ENCODE measurements at places on chromosomes 3 and 15.

GRCh38 chr3:123935830-123936229, 25.2 kb downstream of the CCDC14 start:
- DNase-seq, result no peak

GRCh38 chr3:142237891-142238290, 12.5 kb upstream of the GK5 start:
- DNase-seq, result no peak

DNA sequence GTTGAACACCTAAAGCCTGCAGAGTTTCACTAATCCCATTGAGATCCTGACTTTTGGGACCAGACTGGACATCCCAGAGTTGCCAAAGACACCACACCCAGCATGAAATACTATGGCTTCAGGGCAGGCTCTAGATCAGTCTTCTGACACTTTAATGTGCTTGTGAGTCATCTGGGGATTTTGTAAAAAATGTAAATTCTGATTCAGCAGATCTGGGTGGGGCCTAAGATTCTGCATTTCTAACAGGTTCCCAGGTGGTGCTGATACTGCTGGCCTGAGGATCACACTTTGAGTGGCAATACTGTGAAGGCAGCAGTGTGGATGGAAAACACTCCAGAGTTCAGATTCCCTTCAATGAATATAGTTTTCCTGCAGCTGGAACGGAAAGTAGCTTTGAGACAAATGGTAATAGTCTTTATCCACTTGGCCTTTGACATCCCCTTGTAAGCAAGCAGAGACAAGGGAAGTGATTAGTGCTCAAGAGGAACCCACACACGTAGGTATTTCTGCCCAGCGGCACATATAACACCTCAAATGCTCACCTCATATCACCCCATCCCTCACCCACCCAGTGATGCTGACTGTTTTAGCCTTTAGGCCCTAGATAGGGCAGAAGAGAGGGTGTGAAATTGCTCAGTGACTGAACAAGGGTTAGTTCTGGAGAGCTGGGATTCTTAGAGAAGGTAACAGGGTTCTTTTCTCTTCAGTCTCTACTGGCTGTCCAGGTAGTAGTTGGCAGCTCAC, 51.5 kb upstream of the GSK3B start:
- peak; percentile 81 for DNase-seq

DNA sequence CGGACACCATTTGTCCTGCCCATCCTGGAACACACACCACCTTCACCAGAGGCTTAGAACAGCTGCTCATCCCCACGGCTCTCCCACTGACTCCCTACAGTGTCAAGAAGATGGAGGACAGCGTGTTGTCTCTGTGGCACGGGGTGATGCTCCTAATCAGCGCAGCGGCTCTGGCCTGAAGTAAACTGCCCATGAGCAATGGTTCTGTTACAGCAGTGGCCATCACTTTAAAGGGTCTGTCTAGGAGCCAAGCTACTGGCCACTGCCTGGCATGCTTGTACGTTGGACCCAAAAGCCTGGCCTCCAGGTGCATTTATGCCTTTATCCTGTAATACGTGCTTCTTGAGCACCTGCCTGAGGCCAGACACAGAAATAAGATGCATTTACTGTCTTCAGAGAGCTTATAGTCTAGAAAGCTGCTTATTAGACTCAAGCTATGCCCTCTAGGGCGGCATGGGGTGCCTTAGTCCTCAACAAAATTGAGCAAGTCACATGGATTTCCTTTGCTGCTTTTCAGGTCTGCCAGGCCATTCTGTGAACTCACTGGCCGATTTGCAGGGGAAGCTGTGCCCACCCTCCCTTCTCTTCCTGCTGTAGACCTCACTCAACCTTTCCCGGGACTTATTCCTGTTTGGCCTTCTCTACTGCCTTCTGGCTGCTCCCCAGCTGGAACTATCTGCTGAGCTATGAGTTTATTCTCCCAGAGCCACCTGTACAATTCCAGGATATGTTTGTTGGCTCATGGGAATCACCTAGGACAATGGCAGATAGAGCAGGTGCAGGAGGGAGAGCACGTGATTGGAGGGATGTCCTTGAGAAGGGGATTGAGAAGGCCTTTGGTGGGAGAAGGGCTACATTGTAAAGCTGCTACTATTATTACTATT, 51.9 kb downstream of the STARD5 start:
- no peak for DNase-seq

GRCh38 chr3:11367143-11367693, 95.0 kb downstream of the ATG7 start:
- peak; percentile 44 for DNase-seq

DNA sequence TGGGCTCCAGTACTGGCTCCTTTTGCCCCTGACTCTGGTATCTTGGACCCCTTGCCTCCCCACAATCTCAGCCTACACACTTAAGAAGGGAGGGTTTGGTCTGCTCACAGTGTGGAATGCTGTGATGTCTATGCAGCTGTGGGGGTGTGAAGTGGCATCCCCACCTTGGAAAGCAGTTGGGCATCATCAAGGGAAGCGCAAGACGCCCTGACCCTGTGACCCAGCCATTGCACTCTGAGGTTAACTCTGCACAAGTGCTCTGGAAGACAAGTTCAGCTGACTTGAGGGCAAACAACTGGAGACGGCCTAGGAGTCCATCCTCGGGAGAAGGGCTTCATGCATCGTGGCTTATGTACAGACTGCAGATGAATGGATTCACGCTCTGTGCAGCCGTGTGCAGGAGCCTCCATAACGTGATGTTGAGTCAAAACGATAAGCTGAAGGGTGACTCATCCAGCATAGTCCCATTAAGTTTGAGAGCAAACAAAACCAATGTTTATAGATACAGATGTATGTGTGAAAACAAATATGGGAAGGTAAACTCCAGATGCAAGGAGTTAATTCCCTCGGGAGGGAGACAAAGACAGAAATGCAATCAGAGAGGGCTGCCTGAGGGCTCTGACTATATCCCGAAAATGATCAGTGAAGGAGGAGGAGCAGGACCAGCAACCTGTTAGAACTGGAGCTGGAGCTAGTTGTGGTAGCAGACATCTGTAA, 86.8 kb downstream of the LSM3 start:
- DNase-seq, result no peak

DNA sequence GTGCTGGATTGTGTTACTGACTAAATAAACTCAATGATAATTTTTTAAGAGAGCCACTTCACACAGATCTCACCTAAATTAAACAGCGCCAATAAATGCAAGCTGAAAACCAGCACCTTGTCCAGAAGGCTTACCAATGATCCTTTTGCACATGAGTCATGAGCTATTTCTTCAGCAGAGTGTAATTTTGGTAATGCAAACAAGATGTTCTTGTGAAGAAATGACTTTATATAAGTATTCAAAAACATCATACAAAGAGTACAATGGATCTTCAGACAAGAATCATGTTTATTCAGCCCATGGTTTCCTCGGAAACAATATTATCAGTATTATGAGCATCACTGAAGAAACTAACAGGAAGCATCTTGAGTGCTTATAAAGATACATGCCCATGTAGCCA, 263.8 kb upstream of the UBE2E2 start:
- no peak for DNase-seq

DNA sequence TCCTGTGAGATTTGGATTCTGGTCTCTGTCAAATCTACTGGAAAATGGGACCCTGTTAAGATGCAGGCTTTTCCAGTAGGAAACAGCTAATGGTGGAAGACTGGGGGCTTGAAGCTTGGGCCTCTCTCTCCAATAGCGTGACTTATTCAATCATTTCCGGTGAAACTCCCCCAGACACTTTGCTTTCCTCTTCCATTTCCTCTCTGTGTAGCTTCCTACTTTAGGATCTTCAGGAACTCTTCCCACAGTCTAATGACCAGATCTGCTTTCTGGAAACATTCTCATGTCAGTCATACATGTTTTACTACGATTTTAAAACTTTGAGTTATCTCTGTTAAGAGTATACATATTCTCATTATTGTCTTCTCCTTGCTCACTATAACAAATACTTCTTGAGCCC, 28.0 kb upstream of the TPRG1 start:
- no peak for DNase-seq

GRCh38 chr15:77380033-77380432, 39.9 kb downstream of the PEAK1 start:
- no peak for DNase-seq

- DNase-seq, result no peak
These were observed 28.4 kb downstream of the SMAD6 start for GRCh38 chr15:66730168-66731021.

DNA sequence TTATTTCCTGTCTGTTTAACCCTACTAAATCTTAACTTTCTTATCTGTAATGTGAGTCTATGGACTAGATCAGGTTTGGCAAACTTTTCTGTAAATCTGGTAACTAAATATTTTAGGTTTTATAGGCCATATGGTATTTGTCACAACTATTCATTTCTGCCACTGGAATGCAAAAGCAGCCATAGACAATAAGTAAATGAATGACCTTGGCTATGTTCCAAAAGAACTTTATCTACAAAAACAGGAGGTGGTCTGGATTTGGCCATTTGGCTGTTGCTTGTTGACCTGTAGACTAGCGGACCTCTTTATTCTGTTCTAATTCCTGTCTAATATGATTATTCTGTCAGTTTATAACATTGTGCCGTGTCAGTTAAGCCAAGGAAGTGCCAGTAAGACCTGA, 314.2 kb downstream of the LPP start:
- DNase-seq, result no peak

DNA sequence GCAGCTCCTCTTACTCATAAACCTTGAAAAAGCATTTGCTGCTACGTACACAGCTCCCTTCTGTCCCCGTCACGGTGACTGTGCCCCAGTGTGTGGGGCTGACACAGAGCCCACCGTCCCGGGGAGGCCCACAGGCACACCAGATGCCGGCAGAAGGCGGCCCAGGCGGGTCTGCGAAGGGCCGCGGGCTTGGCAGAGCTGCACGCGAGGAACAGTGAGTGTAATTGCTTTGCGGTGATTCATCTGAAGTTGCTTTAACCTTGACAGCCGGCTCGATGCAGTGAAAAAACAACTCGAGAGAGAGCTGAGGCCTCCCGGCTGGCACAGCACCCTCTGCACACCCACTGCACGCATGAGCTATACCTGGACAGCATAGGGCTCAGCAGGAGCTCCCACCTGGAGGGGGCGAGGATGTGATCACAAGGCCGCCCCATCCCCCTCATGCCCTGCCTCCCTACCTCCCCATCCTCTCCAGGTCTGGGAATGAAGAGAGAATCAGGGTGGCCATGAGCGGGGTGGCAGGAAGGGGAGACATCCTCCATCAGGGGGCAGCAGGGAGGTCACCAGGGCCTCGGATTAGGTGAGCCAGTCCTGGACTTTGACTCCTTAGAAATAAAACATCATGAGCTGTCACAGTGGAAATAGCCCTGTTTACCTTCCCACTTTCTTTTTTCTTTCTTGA, 172.7 kb downstream of the MEGF11 start:
- DNase-seq, result peak; percentile 14

GRCh38 chr3:134823679-134824078, 28.6 kb downstream of the EPHB1 start:
- no peak for DNase-seq

- no peak for DNase-seq
These were observed 262.9 kb downstream of the ZMAT3 start for GRCh38 chr3:178808748-178809147.

- no peak for DNase-seq
These were observed 9.0 kb upstream of the U2SURP start for GRCh38 chr3:142992323-142992722.

DNA sequence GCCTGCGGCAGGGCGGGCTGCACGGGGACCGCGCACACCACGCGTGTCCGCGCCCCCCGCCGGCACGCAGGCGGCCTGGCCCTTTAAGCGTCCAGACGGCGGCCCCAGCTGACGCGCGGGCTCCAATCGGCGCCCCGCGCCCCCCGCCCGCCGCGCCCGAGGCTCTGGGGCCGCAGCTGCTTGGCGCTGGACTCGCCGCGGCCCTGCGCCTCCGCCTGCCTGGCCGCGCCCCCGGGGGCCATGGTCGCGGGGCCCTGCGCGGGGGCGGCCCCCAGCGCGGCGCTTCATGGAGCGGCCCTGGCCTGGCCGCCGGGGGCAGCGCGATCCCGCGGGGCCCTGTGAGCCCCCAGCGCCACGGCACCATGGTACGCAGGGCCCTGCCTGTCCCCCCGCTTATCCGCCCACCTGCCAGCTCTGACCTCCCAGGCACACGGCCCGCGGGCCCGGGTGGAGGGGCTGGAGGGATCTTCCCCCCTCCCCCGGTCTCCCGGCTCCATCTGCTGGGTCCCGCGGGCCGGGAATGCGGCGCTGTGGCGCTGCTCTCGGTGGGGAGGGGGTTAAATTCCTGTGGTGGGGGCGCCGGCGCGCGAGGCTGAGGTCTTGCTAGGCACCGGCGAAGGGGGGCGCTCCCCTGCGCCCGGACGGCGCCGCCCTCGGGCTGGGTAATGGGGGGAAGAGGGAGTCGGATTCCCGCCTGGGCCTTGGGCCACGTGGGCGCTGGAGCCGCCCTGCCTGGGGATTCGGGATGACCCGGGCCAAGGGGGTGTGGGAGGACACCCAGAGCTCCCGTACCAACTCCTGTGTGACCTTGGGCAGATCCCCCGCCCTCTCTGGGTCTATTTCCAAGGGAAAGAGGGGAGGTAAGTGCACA, 1.1 kb downstream of the ZBTB47 start:
- DNase-seq, result peak; percentile 26

GRCh38 chr3:175349168-175349567, 490.0 kb downstream of the NAALADL2 start:
- DNase-seq, result no peak

GRCh38 chr3:128584412-128585020, 66.1 kb downstream of the RPN1 start:
- peak; percentile 54 for DNase-seq

DNA sequence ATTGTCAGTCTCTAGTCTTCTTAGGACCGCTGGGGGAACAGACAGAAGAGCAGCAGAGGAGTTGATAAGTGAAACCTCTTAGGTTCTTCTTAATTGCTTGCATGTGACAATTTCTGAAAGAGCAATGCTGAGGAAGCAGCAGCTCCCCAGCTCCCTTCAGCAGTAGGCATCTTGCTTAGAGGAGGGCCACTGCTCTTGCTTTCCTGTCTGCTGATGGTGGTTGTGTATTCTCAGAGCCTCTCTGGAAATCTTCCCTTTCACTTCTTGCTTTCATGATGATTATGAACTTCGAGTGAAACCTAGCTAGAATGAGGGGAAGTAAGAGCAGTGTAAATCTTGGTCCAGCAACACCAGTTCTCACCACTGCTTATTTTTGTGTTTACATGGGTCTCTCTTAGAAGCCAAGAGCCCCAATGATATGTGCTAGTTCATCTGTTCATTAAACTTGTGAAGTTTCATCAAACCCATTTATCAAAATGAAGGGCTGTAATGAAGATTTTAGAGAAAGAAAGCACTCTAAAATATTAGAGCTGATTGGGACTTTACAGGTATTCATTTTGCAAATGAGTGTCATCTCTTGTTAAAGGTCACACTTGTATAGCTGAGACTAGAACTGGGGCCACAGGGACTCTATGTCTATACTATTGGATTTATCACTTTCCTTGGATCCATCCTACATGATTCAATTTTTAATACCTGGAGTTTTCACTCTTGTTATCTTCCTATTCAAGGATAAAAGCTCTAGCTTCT, 246.7 kb downstream of the LPP start:
- no peak for DNase-seq

- no peak for DNase-seq
These were observed 263.6 kb upstream of the GADL1 start for GRCh38 chr3:31157893-31158620.

GRCh38 chr15:38128341-38128781, 124.3 kb upstream of the SPRED1 start:
- no peak for DNase-seq

Measured in GM04504 (cell line).